ENCODE measurements at places on chromosomes 2 and 18.

GRCh38 chr18:61727241-61728193 is 165.3 kb downstream of the RNF152 start:
- no peak for DNase-seq

DNA sequence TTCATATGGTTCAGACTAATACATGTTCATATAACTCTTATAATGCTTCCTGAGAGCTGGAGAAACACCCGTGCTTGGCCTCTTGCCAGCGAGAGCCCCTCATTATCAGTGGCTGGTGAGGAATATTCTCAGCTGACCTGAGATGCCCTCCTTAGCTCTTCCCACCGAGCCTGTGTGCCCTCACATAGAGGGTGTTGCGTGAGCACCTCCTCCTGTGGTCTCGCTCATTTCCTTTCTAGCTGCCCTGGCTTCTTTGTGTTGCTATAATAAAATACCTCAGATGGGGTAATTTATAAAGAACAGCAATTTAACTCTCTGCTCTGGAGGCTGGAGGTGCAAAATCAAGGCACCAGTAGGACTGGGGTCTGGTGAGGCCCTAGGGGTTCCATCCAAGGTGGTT is 80.5 kb upstream of the ALKAL2 start:
- no peak for DNase-seq

DNA sequence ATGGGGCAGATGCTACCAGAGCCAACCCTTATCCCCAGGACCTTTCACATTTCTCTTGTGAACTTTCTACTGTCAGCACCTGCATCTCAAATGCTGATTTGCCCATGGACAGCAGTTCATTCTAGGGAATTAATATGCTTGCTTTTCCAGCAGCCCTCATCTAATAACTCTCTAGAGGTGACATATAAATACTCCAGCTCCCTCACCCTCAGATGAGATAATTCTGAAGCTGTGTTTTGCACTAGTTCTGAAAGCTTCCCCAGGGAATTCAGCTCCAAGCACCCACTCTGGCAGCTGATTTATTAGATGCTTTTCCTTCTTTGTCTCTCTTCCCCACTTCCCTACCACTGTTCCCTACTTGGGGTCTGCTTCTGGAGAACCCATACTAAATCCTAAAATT is 62.1 kb downstream of the PLCL1 start:
- no peak for DNase-seq

DNA sequence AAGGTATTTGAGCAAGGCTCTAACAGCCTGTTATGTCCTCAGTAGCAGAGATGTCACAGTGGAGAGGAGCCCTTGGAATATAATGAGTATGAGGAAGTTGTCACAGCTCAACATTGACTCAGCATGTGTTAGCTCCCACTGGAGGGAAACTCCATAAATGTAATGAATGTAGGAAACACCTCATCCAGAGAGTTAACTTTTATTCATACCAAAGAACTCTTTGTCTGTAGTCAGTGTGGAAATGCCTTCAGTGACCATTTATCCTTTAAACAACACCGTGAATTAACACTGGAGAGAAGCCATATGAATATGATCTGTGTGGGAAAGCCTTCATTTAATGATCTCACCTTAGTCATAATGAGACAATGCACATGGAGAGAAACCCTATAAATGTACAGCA is 59.7 kb downstream of the CYP1B1 start:
- no peak for DNase-seq

DNA sequence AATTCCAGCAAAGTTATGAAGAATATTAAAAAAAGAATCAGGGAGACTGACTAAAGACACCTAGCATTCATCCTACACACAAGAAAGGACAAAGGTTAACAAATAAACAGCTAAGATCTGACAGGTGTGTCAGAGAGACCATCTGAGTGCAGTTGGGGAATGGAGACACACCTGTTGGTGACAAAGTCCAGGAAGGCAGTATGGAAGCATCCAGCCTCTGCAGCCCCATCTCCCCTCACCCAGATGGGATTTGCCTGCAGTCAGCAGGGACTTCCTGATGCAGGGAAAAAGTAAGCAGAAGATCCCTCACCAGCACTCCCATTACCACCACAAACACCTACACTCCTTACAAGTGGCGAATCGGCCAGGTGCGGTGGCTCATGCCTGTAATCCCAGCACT is 37.9 kb downstream of the USP34 start:
- DNase-seq = no peak

DNA sequence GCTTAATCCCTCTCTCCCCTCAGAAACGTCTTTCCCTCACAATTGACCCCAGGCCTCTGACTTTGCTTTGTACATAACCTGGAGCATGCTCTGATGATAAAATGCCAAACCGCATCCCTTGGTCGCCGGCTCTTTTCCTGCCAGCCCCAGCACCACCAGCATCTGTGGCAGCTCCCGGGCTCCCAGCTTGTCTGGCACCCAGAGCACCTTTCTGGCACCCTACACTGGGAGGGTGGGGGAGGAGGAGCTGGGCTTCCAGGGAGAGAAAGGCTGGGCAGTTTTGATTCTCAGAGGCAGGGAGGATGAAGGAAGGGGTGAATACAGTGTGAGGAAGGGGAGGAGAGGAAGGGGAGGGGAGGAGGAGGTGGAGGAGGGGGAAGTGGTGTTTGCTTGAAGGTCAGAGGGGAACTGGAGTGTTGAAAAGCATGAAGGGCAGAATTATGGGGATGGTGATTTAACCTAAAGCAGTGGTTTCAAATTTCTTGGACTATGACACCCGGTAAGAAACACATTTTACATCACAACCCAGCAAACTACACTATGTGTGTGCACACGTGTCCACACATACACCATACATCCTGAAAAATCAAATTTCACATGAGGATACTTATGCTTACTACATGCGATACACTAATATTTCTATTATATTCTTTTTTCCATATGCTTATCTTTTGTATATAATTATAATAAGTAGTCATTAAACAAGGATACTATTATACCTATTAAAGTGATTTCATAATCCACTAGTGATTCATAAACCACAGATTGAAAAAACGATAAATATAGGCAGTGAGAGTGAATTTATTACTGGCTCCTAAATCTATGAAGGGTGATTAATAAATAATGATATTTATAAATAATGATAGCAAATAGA is 30.0 kb upstream of the IGFBP2 start:
- DNase-seq = no peak

- DNase-seq = no peak
Measured at GRCh38 chr2:45337481-45337880, 273.6 kb downstream of the SRBD1 start.

- DNase-seq = no peak
Measured at GRCh38 chr18:75248426-75249174, 38.0 kb downstream of the TSHZ1 start.

- no peak for DNase-seq
Measured at GRCh38 chr2:127098711-127099110, 8.2 kb downstream of the BIN1 start.

GRCh38 chr2:207239754-207240494 is 74.2 kb upstream of the KLF7 start:
- DNase-seq = no peak

DNA sequence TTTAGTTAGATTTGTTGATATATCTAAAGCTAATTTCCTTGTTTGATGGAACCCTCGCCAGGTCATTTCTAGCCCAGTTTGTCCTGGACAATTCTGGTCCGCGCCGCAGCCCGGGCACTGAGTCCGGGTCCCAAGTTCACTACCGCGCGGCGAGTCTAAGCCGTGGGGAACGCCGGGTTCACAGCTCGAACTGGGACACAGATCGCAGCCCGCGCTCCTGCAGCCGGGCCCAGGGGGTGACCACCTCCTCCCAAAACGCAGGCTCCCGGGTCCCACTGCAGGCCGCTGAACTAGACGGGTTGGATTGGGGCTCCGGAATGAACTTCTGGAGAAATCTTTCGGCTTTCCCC is 681 bp downstream of the ACADL start:
- peak; percentile 9 for DNase-seq

DNA sequence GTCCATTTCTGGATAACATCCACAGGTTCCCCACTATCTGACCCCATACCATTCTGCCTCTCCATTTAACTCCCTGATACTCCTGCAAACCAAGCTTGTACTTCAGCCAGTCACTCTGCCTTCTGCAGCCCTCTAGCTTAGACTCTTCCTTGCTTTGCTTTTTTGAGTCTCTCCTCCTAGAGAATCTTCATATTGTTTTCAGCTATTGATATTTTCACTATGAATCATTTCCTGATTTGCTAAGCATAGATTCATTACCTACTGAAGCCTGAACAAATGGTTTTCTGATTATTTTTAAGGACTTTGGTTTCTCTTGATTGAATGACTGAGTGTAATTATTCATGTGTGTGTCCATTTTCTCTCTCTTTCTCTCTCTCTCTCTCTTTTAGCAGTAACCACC is 2102.3 kb upstream of the CELF4 start:
- no peak for DNase-seq

DNA sequence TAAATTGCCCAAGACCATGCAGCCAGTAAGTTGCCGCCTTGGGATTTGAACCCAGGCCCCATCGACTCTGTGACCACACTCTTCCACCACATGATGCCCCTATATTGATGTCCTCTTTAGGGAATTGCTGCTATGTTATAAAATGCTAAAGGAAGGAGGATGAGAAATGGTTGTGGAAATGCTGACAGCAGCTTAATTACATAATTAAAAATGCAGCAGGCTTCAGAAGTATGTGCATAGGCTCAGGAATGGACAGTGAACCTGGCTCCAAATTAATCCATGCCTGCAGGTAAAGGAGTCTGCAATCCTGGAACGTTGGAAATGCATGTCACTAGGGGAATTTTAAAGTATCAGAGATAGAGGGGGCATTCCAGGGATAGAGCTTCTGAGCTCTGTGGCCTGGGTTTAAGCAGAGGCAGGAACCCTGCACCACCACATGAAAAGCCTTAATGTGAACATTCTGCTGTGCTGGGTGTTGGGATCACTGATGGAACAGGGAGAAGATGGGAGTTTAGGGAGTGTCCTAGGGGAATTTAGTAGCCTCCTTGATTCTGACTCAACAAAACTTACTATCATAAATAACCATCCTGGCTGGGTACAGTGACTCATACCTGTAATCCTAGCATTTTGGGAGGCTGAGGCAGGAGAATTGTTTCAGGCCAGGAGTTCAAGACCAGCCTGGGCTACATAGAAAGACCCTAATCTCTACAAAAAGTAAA is 76.1 kb upstream of the CCDC85A start:
- DNase-seq = no peak

DNA sequence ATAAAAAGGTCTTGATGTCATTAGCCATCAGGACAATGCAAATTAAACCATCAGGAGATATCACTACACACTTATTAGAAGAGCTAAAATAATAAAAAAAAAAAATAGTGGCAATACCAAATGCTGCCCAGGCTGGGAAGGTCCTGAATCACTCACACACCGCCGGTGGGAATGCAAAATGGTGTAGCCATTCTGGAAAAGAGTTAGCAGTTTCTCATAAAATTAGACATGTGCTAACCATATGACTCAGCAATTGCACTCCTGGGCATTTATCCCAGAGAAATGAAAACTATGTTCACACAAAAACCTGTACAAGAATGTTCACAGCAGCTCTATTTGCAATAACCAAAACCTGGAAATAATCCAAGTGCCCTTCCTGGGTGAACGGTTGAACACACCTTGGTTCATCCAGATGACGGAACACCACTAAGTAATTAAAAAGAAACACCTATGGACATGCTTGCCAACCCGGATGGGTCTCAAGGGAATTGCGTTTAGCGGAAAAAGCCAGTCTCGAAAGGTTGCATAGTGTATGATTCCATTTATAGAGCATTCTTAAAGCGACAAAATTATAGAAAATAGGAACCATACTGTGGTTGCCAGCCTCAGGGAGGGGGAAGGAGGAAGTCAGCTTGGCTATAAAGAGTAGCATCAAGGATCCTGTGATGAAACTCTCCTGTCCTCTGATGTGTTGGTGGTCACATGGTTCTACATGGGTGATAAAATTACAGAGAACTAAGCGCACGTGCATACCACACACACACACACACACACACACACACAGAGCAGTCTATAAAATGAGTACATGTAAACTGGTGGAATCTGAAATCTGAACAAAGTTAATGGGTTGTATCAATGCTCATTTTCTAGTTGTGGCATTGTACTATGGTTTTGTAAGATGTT is 4.6 kb downstream of the MBP start:
- DNase-seq = no peak

DNA sequence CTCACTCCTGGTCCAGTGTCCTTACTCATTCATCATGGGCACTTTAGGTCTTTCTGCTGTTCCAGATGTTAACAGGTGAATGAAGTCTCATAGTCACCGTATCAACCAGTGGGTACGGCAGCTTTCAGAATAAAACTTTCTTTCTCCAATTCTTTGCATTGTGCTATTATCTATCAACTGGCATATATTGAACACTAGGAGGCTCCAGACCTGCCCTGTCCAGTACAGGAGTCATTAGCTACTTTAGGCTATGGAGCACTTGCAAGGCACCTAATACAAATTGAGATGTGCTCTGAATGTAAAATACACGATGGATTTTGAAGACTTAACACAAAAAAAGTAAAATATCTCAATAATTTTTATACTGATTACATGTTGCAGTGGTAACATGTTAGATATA is 43.2 kb upstream of the NEB start:
- no peak for DNase-seq

DNA sequence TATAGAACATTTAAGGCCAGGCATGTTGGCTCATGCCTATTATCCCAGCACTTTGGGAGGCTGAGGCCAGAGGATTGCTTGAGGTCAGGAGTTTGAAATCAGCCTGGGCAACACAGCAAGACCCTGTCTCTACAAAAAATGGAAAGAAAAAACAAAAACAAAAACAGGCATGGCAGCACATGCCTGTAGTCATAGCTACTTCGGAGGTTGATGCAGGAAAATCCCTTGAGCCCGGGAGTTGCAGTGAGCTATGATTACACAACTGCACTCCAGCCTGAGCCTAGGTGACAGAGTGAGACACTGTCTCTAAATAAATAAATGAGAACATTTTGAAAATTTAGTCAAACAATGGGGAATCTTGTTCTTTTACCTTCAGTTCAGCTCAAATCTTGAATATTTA is 12.1 kb upstream of the YES1 start:
- DNase-seq = no peak

GRCh38 chr18:73414069-73414468 is 546.3 kb upstream of the NETO1 start:
- DNase-seq = no peak

DNA sequence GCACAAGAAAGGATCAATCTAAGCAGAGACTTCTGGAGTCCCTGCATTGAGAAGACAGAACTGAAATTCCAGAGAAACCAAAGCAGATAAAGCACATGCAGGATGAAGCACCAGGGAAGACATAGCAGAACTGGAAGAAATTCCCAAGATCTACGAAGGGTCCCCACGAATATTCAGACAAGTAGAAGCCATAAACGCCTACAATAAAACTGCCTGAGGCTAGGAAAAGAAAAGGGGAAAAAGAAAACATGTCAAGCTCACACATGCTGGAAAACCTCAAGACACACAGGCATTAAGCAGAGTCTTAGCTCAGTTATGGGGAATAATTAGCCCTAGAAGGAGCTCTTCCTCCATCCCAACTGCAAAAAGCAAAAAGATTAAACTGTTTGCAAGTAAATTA is 171.2 kb downstream of the NBAS start:
- no peak for DNase-seq

DNA sequence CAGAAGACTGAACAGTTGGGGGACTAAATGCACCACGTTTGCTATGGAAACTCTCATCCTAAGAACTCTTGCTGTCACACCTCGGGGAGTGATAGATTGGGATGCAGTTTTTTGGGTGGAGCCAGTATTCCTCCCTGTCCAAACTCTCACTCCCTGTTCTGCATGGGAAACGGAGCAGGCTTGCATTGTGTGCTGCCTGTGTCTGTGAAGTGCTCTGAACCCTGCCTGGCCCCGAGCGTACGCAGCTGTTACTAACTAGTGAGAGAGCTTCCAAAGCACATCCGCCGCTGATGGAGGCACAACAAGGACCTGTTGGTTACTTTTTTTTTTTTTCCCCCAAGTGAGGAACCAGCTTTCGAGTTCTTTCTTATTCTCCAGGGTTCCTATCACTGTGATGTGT is 195.5 kb downstream of the ANAPC1 start:
- DNase-seq = no peak
